NCI-H2081 treated with DMSO at 0.1 percent for 48 hours (cell line): ENCODE measurements at places on chromosomes 11 and 22.

DNA sequence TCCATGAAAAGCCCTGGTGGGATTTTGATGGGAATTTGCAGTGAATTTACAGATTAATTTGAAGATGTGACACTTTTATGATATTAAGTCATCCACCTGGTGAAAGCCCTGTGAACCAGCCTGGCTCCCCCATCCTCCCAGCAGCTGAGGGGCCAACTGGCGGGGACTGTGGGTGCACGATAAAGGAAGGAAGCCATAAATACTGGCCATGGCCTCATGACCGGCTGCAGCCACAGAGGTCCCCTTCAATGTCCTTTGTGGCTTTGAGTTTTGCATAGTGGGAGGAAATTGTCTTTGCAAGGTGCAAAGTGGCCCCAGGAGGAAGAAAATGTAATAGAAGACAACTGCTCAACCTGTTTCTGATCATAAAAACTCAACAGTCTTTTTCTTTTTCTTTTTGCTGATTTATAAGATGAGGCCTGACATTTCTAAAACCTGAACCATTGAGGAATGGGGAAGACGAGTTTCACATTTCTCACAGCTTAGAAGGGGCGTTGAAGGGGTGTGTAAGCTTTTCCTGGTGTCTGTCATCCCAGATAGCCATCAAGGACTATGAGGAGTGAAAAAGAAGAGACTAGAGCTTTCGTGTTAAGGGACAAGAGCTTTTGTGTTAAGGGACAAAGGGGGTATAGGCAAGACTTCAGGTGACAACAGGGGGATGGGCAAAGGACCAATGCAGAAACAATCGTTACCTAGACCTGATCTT, 6.3 kb upstream of the NDUFV1 start:
- DNase-seq = no peak

DNA sequence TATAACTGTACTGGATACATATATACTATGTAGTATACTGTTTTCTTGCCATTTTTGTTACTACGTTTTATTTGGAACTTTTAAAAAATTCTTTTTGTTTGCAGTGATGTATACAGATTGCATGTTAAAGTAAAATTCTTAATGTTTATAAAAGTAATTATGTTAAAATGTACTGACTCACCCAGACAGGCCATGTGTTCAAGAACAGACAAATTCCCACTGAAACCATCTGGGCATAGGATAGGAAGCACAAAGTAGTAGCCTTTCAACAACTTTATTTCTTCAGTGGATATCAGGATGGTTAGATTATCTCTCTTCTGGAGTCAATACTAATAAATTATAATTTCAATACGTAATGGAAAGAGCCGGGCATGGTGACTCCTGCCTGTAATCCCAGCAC, 19.8 kb downstream of the PRMT3 start:
- DNase-seq = no peak

GRCh38 chr11:61679893-61680621, at the start of gene DAGLA:
TSS of gene DAGLA (plus strand) at chr11:61680391. CDS start at chr11:61720156, 39,765 bp downstream.
- DNase-seq = no peak

DNA sequence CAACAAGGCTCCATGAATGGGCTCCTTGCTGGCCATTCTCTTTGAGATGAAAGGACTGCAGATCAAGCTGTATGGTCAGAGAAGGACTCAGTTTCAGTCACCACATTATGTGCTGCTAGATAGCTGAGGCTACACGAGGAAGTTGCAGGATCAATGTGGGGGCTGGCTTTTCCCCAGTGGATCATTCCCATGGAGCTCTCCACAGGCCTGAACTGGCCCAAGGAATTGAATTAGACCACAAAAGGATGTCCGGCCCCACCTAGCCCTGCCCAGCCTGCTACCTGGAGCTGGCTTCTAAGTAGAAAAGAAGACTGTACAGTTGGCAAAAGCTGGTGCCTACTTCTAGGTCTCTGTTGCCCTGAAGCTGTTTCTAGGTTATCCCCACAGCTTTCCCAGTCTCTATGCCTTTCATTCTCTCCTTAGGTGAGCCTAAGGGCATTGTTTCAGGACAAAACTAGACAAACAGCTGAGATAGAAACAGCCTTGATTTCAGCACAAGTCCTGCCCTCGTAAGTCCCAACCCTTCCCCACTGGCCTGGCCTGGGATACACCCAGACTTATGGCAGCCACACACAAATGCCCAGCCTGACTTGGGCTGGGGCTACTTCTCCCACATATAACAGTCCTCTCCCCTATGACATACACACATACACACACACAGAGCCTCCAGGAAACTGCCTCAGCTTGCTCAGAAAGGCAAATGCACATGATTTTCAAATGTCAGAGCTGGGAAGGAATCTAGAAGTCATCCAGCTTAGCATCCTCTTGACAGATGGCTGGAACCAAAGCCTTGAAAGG, 129.1 kb upstream of the NCAM1 start:
- no peak for DNase-seq

GRCh38 chr11:66889960-66890359, 33.1 kb downstream of the LRFN4 start:
- DNase-seq = no peak

GRCh38 chr11:13262096-13262495, 15.5 kb upstream of the BMAL1 start:
- DNase-seq = no peak

- no peak for DNase-seq
These were observed 9.0 kb downstream of the TRIM44 start for GRCh38 chr11:35671396-35672127.

GRCh38 chr11:23884341-23884740, 612.5 kb upstream of the LUZP2 start:
- no peak for DNase-seq

GRCh38 chr22:25942856-25943411, 200.9 kb downstream of the MYO18B start:
- peak; percentile 78 for DNase-seq

DNA sequence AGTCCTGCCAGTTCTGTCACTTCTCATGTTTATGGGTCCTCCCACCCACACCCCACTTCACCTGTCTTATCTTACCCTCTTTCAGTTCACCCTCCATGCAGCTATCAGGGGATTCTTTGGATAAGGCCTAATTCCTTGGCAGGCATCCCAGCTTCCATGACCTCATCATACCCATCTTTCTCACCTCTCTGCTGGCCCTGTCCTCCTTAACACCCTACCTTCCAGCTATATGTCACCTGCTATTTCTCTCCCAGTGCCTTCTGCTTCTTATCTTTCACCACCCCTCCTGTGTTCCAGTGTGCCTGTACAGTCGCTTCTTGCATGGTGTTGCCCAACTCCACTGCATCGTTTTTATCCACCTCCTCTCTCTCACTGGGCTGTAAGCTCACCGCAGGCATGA, 28.3 kb downstream of the SNU13 start:
- no peak for DNase-seq

GRCh38 chr11:73965764-73966121, 14.9 kb downstream of the DNAJB13 start:
- no peak for DNase-seq

DNA sequence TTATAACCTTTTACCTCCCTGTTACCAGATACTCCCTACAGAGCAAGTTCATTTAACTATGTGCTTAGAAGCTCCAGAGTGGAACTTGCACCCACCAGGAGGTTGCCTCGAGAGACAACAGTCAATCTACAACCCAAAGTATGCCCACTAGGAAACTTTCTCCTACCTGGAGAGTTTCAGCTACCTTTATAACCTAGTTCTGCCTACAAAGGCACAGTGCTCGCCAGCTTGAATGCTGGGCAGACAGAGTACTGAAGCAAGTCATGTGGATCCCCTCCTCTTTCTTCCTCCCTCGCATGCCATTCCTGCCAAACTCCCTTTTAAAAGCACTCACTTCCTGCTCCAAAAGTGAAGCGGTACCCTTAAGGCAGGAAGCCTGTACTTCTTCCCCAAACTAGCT, 258.9 kb downstream of the SWAP70 start:
- no peak for DNase-seq

- DNase-seq = no peak
These were observed 53.8 kb downstream of the LARGE1 start for GRCh38 chr22:33866511-33866910.

DNA sequence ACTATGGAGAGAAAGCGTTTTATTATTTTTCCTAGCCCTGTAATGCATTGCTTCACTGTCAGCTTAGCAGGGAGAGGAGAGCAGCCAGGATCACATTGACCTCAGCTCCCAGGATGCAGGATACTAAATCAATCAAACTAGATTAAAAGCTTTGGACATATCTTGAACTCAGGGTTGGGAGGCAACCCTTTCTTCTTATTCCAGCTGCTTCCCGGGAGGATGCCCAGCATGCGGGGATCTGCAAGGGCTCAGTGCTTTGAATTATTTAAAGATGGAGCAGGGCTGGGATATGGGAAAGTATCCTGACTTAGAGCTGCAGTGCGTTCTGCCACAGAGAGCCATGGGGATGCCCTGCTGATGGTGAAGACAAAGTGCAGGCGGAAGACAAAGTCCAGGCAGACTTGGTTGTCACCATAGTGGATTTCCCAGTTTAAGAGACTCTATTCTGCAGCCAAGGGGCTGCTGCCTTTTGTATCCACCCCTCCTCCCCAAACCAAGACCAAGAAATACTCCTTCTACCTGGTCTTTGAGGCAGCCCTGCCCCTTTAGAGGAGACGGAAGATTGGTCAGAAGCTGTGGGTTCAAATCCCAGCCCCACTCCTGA, 1035.0 kb downstream of the TBC1D22A start:
- DNase-seq = no peak

DNA sequence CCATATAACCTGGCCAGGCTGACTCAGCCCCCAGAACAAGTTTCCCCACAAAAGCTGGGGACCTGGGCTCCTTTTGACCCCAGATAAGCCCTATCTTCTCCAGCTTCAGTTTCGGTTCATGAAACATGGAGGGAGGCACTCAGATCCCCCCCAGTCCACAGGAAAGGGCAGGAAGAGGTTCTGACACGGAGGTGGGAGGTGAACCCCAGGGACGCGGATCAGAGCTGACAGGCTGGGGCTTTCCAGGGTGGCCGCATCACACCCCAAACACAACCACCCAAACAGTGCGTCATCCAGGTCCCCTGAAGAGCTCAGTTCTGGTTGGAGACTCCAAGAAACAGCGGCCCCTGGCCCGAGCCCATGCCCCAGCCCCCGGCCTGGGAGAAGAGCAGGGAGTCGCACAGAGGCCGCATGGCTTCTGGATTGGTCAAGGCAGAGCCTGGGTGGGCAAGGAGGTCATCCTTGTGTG, 44.3 kb upstream of the A4GALT start:
- no peak for DNase-seq

DNA sequence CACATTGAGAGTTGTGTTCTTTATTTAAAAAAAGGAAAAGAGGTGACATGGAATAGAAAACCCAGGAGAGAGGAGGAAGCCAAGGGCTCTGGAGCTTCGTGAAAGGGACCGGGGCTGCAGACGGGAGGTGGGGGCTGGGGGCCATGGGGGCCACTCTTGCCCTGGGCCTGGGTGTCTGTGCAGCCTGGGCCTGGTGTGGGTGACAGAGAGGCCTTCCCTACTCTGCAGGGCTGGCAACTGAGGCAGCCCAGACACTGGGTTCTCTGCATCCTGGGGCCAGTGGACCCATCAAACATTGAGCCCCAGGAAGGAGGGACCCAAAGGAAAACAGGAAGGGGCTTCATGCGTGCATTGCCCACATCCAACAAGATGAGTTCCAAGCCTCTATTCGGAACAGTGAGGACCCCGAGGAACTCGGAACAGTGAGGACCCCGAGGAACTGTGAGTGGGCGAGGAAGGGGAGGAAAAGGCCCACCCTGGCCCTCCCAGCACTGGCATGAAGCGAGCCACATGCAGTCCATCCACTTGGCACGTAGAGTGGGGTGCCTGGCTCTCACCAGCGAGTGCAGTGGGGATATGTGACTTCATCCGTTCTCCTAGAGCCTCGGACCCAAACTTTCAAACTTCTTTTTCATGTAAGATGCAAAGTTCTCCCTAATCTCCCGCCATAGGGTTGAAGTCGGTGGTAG, 1121.6 kb downstream of the BRD1 start:
- no peak for DNase-seq

DNA sequence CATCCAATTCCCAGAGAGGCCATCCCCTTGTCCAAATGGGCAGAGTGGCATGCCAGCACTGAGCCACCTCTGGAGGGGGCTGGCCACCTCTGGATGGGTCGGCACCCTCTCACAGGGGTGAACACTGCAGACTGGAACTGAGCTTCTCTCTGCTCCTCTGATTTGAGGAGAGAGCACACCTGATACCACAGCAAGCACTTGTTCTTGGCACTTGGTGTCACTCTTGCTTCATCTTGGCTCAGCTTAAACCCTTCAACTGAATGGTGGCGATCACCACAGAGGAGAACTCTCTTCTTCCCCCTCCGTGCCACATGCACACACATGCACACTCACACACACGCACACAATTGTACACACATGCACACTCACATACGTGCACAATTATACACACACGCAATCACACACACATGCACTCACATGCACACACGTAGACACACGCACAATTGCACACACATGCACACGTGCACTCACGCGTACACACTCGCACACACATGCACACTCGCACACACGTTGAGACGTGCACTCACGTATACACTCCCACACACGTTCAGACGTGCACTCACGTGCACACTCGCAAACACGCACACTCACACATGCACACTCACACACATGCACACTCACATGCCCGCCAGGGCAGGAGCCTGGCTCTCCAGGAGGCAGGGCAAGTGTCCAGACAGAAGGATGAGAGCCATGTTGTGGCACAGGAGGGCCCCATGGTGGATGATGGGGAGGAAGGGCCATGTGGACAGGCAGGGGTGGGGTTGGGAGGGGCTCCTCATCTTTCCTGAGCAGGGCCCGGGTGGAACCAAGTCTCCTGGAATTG, 23.4 kb downstream of the OVOL1 start:
- DNase-seq = no peak

- DNase-seq = no peak
These were observed at the start of gene PDGFB for GRCh38 chr22:39244496-39245129. TSS of gene PDGFB (minus strand) at chr22:39244982. CDS start at chr22:39243963, 1,019 bp downstream.

GRCh38 chr22:22371031-22371541, 126.5 kb downstream of the VPREB1 start:
- DNase-seq = no peak
